Activated CD4-positive, alpha-beta memory T cell treated with anti-CD3 and anti-CD28 coated beads for 36 hours (primary cell): ENCODE measurements at places on chromosomes 1 and 21. TPM values are rescaled to one million over a fixed set of nuclear protein-coding genes. Genes with fewer than 3 reads are reported as not detected.

- DNase-seq: peak; percentile 62
Measured at GRCh38 chr1:74504125-74504932, 8.1 kb downstream of the LRRC53 start.

- no peak for DNase-seq
Measured at GRCh38 chr1:116874733-116875249, 34.9 kb upstream of the PTGFRN start.

Gene MX1
- total RNA-seq: 106 TPM

Gene ANGPTL7
- total RNA-seq: not detected

Gene DENND2C
- 0.93 TPM for total RNA-seq

Gene TSPAN2
- 2.7 TPM for total RNA-seq

Gene SASS6
- total RNA-seq: 11.5 TPM

Gene TNFRSF14
- total RNA-seq: 145 TPM
